Ureter (tissue), 1 donor: ENCODE measurements at places on chromosomes 6 and 20. TPM values are rescaled to one million over a fixed set of nuclear protein-coding genes. Genes with fewer than 3 reads are reported as not detected.

DNA sequence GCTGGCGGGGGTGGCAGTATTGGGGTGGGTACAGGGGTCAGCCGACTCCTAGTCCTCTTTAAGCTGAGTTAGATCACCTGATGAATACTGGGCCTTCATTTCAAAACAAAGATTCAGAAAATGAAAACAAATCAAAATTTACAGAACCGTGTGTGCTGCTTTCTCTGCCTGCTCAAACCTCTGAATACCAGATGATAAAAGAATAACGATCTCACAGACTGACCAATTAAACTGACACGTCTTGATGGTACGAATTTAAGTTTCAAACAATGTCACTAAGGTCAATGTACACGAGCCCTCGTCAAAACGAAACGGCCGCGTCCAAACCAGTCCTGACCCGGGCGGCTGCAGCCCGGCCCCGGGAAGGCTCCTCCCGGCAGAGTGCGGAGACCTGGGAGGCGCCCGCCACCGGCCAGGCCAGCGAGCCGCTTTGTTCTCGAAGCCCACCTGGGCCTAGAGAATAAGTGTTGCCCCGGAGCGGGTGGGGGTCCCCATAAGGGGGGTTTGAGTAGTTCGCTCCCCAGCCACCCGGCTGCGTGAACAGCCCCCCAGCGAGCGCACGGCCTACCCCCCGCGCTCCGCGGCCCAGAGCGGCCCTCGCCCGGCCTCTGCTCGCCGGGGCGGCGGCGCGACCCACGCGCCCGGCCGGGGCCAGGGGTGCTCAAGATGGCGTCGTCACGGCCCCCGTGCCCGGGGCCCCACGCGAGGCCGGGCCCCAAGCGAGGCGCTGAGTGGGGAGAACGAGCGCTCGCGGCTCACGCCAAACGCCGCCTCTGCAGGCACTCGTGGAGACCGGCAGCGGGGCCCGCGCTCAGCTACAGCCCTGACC is 728 bp downstream of the PSMA7 start:
- no peak for DNase-seq

GRCh38 chr6:154308986-154309385 is 47.6 kb downstream of the IPCEF1 start:
- DNase-seq: no peak

GRCh38 chr20:23874747-23875146 is 4.8 kb downstream of the CST5 start:
- no peak for DNase-seq

DNA sequence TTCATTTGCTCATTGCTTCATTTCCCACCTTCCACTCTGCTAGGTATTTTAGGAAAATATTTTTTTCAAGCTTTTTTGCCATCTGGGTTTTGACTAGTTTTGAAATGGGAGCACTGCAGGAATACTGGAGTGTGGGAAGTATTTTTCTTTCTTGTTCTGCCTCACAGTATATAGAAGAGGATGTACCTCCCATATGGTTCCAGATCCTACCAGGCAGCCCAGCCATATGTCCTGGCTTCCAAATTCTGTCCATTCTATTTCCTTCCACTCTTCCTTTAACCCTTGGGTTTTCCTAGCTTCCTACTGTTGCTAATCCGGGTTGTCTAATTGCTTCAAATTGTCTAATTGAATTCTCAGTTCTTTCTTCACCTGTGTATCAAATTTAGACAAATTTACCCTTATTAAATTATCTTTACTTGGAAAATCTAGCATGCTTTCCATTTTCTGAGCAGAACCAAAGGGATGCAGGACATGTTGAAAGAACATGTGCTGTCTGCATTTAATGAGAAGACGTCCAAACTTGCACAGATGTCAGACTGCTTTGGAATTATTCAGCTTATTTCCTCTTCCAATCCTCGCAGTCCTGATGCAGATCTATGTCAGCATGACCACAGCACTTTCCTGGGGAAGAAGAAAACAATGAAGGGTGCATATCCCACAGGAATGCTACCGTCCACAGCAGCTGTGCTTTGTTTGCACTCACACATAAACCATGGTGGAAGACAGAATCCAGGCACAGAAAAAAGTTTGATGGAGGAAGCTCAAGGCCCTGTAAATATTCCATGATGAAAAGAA is 1273.9 kb upstream of the MAP3K7 start:
- no peak for DNase-seq

DNA sequence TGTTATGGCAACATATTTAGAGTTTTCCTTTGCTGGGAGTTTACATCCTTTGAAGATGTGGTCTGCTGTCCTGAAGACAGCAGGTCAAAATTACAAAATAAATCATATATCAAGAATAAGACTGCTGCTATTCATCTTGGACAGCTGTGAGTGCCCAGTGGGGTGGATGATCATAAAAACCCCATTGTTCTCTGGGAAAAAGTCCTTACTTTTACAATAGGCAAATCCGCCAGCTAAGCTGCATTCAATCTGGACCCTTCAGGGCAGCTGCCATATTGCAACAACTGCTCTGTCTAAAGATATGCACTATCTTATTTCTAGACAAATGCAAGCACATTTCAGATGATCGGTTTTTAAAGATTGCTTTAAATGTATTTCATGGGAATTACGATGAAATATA is 19.4 kb downstream of the CASS4 start:
- DNase-seq: no peak

- DNase-seq: no peak
Observed at GRCh38 chr6:44261581-44261980, 3.8 kb downstream of the NFKBIE start.

DNA sequence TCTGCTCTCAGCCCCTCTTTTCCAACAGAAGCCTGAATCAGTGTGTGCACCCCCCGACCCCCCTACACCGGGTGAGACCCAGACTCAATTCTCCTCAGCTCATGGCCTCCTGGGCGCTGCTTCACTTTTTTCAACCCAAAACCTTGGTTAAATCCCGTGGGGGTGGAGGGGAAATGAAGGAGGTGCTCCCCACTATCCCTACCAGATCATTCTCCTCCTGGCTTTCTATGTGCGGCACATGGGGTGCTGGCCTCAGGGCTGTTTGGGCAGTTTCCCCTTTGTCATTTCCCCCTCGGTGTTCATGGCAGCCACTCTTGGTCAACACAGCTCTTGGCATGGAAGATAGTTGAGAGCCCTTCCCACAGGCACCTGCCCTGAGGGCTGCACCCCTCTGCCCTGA is 4.6 kb downstream of the CST4 start:
- DNase-seq: no peak

- no peak for DNase-seq
Observed at GRCh38 chr20:4160761-4161305, 145.5 kb upstream of the RNF24 start.

The CALHM4 gene
- total RNA-seq: not detected

DNA sequence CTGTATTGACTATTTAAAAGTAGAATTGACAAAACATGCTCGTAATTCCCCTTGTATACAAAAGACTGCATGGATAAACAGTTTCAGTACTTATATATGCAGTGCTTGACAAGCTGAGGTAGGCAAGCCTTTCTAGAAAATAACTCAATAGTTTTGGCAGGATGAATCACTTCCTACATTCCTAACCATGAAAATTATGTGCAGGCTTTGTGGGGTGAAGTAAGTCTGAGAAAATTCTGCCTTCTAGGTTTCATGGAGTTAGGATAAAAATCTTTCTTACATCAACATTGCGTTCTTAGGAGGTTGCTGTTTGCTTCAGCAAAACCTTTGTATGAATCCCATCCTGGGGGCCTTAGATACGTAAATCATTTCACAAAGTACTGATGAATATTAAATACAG is 801.4 kb upstream of the EYS start:
- DNase-seq: no peak

- DNase-seq: no peak
Observed at GRCh38 chr6:122028933-122029522, 370.4 kb upstream of the HSF2 start.

- no peak for DNase-seq
Observed at GRCh38 chr6:165826487-165827189, 163.6 kb upstream of the PDE10A start.

DNA sequence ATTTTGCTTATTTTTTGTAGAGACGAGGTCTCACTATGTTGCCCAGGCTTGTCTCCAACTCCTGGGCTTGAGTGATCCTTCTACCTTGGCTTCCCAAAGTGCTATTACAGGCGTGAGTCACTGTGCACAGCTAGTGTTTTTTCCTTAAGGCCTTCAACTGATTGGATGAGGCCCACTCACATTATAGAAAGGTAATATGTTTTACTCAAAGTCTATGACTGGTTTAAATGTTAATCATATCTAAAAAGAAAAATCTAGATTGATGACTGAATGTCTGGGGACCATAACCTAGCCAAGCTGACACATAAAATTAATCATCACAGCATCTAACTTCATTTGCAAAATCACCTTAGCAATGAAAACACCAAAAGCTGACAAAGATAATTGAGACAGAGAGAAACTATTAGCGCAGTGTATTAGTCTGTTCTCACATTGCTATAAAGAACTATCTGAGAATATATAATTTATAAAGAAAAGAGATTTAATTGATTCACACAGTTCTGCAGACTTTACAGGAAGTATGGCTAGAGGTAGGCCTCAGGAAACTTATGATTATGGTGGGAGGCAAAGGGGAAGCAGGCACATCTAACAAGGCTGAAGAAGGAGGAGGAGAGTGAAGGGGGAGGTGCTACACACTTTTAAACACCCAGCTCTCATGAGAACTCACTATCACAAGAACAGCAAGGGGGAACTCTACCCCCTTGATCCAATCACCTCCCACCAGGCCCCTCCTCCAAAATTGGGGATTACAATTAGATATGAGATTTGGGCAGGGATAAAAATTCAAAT is 66.8 kb upstream of the ARHGAP18 start:
- no peak for DNase-seq

The C20orf202 gene
- total RNA-seq: 1.2 TPM

GRCh38 chr6:127090051-127090450 is 28.4 kb upstream of the RSPO3 start:
- no peak for DNase-seq

DNA sequence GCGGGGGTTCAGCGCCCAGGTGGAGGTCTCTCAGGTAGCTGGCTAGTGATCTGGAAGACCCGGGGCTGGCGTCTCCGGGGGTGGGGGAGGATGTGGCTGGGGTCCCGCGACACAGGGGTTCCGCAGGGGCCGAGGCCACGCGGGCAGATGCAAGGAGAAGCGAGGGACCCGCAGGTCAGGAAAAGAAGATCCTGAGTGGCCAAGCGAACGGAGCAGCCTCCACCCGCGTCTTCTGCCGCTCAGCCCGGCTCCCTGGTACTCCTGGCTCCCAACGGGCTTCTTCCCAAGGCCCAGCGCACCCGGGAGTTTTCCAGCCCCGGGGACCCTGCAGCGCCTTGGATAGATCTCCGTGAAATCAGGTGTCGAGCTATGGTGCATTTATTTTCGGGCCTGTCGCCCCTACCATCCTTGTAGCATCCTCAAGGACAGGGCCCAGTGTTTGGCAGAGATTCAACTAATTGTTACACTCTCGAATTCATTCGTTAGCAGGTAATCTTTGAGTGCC is 682 bp upstream of the CHD6 start:
- no peak for DNase-seq

GRCh38 chr20:52060794-52061714 is 130.5 kb downstream of the ZFP64 start:
- no peak for DNase-seq

- no peak for DNase-seq
Observed at GRCh38 chr6:162372106-162372505, 355.5 kb downstream of the PRKN start.

- DNase-seq: no peak
Observed at GRCh38 chr6:168558686-168559085, 117.7 kb downstream of the SMOC2 start.

- peak; percentile 52 for DNase-seq
Observed at GRCh38 chr6:117605169-117605826, 3.0 kb upstream of the GOPC start.

The RAD21L1 gene
- total RNA-seq: not detected

- no peak for DNase-seq
Observed at GRCh38 chr20:11103866-11104265, 430.1 kb upstream of the JAG1 start.

DNA sequence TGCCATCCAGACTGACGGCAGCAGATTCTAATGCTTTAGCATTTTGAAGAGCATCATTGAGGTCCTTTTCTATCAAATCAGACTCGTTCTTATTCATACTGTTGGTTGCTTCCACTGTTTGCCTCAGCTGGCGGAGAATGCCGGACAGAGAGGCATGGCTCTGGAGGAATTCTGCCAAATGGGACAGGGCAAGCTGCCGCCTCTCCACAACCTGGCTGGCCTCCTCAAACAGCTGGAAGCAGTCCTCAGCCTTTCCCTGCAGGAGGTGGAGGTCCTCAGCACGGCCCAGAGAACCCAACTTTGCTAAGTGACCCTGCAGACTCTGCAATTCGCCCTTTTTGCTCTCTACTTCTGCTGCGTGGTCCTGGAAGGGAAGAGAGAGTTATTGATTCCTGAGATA is 220.5 kb downstream of the SYNE1 start:
- DNase-seq: no peak

DNA sequence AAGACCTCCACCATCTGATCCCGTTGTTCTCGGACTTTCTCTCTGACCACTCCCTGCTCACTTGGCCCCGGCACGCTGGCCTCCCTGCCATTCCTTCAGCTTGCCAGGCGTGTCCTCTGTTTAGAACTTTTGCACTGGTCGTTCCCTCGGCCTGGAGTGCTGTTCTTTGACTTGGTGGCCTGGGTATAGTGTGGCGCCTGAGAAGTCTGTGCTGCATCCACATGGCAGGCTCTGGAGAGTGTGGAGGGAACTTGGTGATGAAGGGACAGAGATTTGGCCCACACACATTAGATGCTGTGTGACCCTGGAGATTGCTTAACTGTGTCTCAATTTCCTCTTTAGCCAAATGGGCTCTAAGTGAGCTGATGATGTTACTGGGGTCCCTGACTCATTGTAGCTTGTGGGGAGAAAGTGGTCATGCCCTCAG is 13.0 kb upstream of the TGM2 start:
- DNase-seq: no peak

DNA sequence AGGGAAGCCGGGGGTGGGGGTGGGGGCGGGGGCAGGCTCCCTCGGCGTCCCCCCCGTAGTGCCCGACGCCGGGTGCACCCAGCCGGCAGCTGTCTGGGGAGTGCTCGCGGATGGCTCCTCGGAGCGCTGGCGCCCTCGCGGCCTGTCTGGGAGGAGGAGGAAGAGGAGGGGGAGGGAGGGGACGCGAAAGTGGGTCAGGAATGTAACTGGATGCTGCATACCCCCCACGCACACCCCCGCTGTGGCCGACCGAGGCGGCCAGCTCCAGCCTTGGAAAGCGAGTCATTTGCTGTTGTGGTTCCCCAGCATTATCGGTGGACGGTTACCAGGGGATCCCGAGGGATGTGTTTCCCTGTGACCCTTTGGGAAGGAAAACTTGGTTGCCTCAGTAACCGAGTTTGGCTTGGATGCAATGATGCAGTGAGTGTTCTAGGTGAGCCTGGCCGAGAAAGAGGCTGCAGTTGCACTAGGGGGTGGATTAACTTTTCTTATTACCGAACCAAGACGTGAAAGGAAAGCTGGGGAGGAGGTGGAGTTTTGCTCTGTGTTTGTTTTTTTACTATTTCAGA is 55.2 kb upstream of the RREB1 start:
- peak; percentile 63 for DNase-seq

- DNase-seq: no peak
Observed at GRCh38 chr6:150741633-150742200, 123.8 kb upstream of the MTHFD1L start.

- DNase-seq: no peak
Observed at GRCh38 chr6:181049-181654, 111.1 kb upstream of the DUSP22 start.
